Colonic mucosa (tissue), 4 donors: ENCODE measurements at places on chromosomes 3 and 15. TPM values are rescaled to one million over a fixed set of nuclear protein-coding genes. Genes with fewer than 3 reads are reported as not detected.
A peak's percentile ranks its signal among the peaks of the same experiment; 100 is the strongest.

GRCh38 chr3:54123003-54123775, 837 bp downstream of the CACNA2D3 start:
- no peak overlapping the region for H3K27ac ChIP-seq
- H3K27me3 ChIP-seq, result peaks cover 50% of the 10 kb centered on the region
- no peaks in the 10 kb centered on the region for H3K4me1 ChIP-seq
- no peak for DNase-seq
- H3K4me3 ChIP-seq, result peak overlapping the region; percentile 24

DNA sequence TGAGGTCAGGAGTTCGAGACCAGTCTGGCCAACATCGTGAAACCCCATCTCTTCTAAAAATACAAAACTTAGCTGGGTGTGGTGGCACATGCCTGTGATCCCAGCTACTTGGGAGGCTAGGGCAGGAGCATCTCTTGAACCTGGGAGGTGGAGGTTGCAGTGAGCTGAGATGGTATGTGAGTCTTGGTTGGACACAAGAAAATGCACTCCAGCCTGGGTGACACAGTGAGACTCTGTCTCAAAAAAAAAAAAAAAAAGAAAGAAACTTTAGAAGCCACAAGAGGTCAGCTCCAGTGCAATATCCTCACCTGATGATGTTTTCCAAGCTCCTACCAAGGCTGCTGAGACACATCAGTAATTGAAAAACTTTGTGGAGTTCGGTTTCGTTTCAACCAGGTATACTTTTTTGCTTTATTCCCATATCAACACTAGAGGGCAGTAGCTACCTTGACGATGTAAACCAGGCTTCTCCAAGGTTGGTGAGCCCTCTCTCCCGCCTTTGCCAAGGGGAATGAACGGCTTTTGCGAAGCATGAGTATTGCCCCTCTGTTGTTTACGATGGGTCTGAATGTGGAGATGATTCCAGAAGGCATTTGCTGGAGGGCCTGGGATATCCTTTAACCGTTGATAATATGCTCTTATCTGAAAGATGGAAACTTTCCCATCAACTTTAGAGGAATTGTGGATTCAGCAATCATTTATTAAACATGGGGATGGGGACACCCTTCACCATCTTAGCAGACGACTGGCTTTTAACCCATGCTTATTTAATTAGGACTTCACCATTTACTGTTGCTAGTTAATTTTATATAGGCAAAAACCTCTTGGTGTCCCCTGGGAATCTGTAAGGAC, 202.8 kb downstream of the SV2B start:
- no peaks in the 10 kb centered on the region for H3K27me3 ChIP-seq
- H3K4me3 ChIP-seq, result no peak overlapping the region
- H3K27ac ChIP-seq, result no peak overlapping the region
- H3K36me3 ChIP-seq, result no peaks in the 10 kb centered on the region
- no peaks in the 10 kb centered on the region for H3K4me1 ChIP-seq

DNA sequence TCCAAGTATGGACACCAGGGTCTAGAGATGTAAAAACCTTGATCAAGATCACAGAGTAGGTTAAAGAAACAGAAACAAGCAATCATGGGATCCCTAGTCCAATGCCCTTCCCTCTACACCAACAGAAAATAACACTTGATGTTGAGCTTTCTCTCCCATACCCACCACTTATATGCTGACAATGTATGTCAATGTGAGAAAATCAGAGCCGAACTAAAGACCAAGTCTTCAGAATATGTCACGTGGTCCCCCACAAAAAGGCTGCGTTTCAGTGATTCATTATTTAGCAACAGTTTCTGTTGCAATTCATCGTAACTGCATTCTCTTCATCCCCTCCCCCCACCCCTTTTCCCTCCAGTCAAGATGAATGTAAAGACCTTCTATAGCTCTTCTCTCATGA, 278.9 kb upstream of the STT3B start:
- DNase-seq, result no peak
- H3K4me3 ChIP-seq, result no peak overlapping the region
- H3K27me3 ChIP-seq, result no peaks in the 10 kb centered on the region
- no peaks in the 10 kb centered on the region for H3K4me1 ChIP-seq

DNA sequence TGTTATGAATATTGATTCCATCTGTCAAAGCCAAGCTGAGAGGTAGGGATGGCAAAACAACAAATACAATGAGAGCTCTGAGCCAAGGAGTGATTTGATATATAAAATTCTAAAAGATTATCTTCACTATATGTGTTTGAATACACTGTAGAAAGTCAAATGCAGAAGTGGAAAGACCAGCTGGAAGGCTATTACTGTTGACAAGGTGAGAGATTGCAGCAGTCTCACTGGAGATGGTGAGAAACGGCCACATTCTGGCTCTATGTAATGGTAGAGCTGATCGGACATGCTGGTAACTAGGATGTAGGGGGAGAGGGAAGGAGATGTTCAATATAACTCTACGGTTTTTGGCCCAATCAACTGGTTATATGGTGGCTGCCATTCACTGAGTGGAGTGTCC, 434.2 kb upstream of the SUCLG2 start:
- no peaks in the 10 kb centered on the region for H3K27me3 ChIP-seq
- no peak overlapping the region for H3K27ac ChIP-seq
- no peak for DNase-seq
- H3K36me3 ChIP-seq, result no peaks in the 10 kb centered on the region

DNA sequence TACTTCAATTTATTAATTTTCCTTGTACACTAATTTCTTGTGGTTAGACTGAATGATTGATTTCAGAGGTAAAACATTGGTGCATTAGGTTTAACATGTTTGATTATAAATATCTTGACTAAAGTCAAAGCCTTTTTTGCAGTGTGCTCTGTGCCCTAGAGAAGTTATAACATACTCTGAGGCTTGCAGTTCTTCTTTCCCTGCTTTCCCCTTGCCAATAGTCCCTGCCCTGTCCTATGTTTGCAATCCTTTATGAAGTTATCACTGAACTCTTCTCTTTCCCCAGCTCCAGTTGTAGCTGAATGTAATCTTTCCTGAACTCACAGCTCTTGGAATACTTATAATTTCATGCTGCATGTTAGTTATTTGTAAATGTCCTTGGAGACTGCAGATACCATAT, 35.6 kb downstream of the USP3 start:
- no peak for DNase-seq
- H3K4me3 ChIP-seq, result no peak overlapping the region

DNA sequence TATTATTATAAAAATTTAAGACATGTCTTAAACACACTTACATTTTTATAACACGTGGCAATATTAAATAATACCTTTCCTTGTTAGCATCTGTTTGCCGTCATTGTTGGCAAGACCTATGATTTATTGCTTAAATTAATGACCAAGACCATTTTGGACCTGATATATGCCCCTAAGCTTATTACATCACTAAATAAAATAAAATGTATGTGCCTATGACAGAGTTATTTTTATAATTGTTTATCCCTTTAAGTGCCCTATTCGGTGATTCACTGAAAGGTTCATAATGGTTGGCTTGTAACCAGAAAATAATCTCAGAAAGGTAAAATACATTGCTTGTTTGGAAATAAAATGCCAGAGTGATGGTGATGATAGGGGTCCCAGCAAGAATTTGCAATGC, 17.5 kb downstream of the CDIN1 start:
- no peak overlapping the region for H3K27ac ChIP-seq
- no peaks in the 10 kb centered on the region for H3K4me1 ChIP-seq
- no peak overlapping the region for H3K4me3 ChIP-seq

- no peaks in the 10 kb centered on the region for H3K36me3 ChIP-seq
- DNase-seq, result no peak
- no peak overlapping the region for H3K27ac ChIP-seq
These were observed 698.7 kb upstream of the GOLIM4 start for GRCh38 chr3:168794427-168794826.

DNA sequence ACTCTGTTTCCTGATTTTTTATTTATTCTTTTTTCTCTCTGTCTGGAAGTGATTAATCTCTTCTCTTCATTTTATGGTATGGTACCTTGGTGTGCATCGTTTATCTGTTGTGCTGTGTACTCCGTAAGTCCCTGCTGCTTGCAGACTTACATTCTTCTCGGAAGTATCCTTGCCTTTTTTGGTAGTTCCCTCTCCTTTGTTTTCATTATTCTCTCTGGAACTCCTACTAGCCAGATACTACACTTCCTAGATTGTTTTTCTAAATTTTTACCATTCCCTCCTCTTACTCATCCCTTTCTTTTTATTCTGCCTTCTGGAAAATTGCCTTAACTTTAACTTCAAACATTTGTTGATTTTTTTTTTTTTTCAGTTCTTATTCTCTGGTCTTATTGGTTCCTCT, 27.2 kb downstream of the PIK3CA start:
- H3K36me3 ChIP-seq, result no peaks in the 10 kb centered on the region
- no peak overlapping the region for H3K4me3 ChIP-seq
- DNase-seq, result no peak
- no peaks in the 10 kb centered on the region for H3K4me1 ChIP-seq
- no peaks in the 10 kb centered on the region for H3K27me3 ChIP-seq
- no peak overlapping the region for H3K27ac ChIP-seq

- H3K4me3 ChIP-seq, result no peak overlapping the region
- no peak overlapping the region for H3K27ac ChIP-seq
- DNase-seq, result no peak
- no peaks in the 10 kb centered on the region for H3K4me1 ChIP-seq
These were observed 110.7 kb upstream of the EPHA3 start for GRCh38 chr3:88996691-88997090.

GRCh38 chr3:101151286-101151913, 158.2 kb upstream of the ABI3BP start:
- DNase-seq, result no peak
- no peak overlapping the region for H3K4me3 ChIP-seq
- H3K27ac ChIP-seq, result no peak overlapping the region
- H3K36me3 ChIP-seq, result no peaks in the 10 kb centered on the region
- H3K4me1 ChIP-seq, result no peaks in the 10 kb centered on the region

- H3K36me3 ChIP-seq, result no peaks in the 10 kb centered on the region
- no peak overlapping the region for H3K4me3 ChIP-seq
- H3K27ac ChIP-seq, result no peak overlapping the region
These were observed 16.8 kb downstream of the TBL1XR1 start for GRCh38 chr3:177180506-177180905.

- no peak overlapping the region for H3K27ac ChIP-seq
- H3K36me3 ChIP-seq, result no peaks in the 10 kb centered on the region
- no peak for DNase-seq
- no peaks in the 10 kb centered on the region for H3K4me1 ChIP-seq
- H3K4me3 ChIP-seq, result no peak overlapping the region
These were observed 100.7 kb downstream of the ASB7 start for GRCh38 chr15:100703032-100703578.

DNA sequence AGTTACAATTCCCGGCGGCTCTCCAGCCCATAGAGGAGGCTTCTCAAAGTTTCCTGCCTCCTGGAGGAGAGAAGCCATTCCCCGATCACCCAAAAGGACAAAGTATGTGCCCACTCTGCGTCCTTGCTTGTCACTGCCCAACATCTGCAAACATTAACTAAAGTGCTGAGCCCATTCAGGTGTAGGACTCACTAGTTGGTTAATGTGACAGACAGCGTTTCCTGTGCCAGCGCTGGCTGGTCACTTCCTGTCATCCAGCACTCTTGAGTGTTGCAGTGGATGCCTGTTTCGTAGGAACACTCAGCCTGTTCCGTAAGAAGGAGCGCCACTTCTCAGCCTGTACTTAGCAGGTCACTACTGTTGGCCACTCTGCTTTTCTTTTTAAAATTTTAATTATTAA, 100.3 kb downstream of the APBA2 start:
- DNase-seq, result no peak
- no peak overlapping the region for H3K4me3 ChIP-seq
- no peaks in the 10 kb centered on the region for H3K4me1 ChIP-seq
- H3K27me3 ChIP-seq, result no peaks in the 10 kb centered on the region

DNA sequence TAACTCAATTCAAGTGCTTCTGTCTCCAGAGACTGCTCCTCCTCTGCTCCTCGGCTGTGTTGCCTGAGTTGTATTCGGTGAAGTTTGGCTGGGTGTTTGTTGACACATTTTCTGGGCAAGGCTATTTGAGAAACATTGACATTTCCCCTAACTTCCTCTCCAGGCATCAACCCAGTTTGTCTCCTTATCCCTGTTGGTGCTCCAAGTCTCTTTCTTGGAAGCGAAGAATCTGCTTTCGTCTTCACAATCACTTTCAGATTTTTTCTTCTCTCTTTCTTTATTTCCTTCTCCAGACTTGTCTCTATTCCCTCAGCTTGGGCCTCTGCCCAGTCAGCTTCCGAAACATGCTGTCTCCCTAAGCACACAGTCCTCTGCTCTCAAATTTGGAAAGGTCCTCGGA, 84.7 kb downstream of the ETV5 start:
- H3K4me3 ChIP-seq, result no peak overlapping the region
- DNase-seq, result no peak
- no peaks in the 10 kb centered on the region for H3K36me3 ChIP-seq
- H3K27me3 ChIP-seq, result no peaks in the 10 kb centered on the region
- H3K27ac ChIP-seq, result no peak overlapping the region

- no peaks in the 10 kb centered on the region for H3K36me3 ChIP-seq
- H3K4me1 ChIP-seq, result no peaks in the 10 kb centered on the region
- DNase-seq, result no peak
These were observed 299.4 kb upstream of the GADL1 start for GRCh38 chr3:31193871-31194270.

DNA sequence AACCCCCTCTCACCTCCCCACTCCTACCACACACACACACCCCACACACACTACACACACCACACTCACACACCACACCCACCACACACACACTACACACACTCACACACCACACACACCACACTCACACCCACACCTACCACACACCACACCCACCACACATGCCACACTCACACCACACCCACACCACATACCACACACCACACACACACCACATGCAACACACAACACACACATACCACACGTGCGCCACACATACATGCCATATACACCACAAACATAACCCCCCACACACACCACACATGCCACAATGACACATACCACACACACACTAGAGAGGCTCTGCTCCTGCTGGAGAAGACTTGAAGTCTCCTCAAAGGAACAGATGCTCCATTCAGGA, 5.9 kb upstream of the ITPKA start:
- no peak for DNase-seq
- H3K27me3 ChIP-seq, result no peaks in the 10 kb centered on the region
- H3K4me1 ChIP-seq, result peaks cover 5% of the 10 kb centered on the region
- no peak overlapping the region for H3K27ac ChIP-seq

OSTN gene
- total RNA-seq, result not detected

GOLGA6L7 gene
- not detected for total RNA-seq

SH2D7 gene
- total RNA-seq, result 1.6 TPM

ST3GAL6 gene
- total RNA-seq, result 2.3 TPM

PPARG gene
- 85.2 TPM for total RNA-seq

GRM2 gene
- total RNA-seq, result 0.12 TPM

CHSY1 gene
- total RNA-seq, result 12.3 TPM

TP63 gene
- total RNA-seq, result not detected

CHRM5 gene
- total RNA-seq, result not detected

CPNE9 gene
- total RNA-seq, result not detected

OSBPL10 gene
- 20.0 TPM for total RNA-seq

CTXND1 gene
- 0.11 TPM for total RNA-seq

PYGO1 gene
- total RNA-seq, result 0.30 TPM

CTXN2 gene
- total RNA-seq, result 0.07 TPM
